NCI-H748 treated with DMSO at 0.1 percent for 48 hours (cell line): ENCODE measurements at places on chromosomes 1 and 21.
A peak's percentile ranks its signal among the peaks of the same experiment; 100 is the strongest.

- no peak for DNase-seq
Observed at GRCh38 chr21:34524646-34525601, 12.9 kb upstream of the KCNE1 start.

- DNase-seq, result no peak
Observed at GRCh38 chr1:220926146-220926545, 46.9 kb downstream of the HLX start.

DNA sequence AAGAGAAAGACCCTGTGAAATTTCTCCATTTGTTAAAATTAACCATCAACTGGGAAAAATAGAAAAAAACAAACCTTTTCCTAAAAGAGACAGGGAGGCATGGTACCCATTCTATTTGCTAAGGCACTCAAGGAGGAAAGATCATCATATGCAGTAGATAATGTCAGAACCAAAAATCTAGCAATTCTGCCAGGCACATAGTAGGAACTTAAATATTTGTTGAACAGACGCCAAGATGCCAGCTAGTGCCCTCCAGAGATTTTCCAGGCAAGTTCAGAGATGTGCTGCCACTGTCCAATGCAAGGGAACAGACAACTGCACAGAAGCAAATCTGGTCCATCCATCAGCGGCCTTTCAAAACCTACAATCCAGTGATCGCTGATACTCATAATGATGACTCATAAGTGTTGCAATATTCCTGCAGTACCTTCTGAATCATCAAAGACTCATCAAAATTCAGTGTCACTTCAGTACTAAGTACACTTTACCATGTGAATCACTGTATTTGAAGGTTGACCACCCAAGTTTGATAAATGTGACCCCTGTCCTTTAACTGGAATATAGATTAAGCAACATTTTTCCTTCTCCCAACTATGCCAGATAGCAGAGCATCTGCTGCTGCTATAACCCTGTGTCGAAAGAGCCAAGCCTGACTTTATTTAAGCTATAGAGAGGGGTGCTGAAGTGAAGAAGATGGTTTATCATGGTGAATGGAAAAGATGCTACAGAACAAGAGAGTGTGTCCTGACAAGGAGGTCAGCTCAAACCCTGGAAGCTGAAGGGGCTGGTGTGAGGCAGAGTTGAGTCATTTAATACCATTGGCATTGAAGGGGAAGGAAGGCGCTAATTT is 99.1 kb downstream of the MT1HL1 start:
- no peak for DNase-seq

GRCh38 chr1:3522564-3523265 is 68.2 kb downstream of the ARHGEF16 start:
- DNase-seq, result no peak

DNA sequence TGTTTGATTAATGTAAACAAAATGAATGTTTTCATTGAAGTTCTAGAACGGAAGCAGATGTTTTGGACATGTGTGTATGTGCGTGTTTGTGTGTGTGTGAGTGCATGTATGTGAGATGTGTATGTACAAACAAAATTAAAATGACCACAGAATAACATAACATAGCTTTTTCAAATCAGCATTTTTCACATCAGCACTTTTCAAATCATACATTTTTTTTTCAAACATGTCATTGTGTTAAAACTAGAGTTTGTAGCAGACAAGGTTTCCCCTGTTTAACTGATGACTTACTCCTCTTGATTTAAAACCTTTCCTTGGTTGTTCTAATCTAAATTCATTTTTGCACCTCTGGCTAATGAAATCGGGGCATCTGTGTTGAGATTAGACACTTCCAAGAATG is 35.6 kb upstream of the ZNHIT6 start:
- DNase-seq, result no peak

GRCh38 chr1:234612352-234613127 is 2.6 kb upstream of the IRF2BP2 start:
- DNase-seq, result peak; percentile 92

- DNase-seq, result no peak
Observed at GRCh38 chr1:111213412-111213811, 13.0 kb upstream of the DENND2D start.

GRCh38 chr1:201066986-201067385 is 43.5 kb upstream of the KIF21B start:
- DNase-seq, result no peak

GRCh38 chr1:62753031-62753965 is 30.6 kb upstream of the ATG4C start:
- no peak for DNase-seq

DNA sequence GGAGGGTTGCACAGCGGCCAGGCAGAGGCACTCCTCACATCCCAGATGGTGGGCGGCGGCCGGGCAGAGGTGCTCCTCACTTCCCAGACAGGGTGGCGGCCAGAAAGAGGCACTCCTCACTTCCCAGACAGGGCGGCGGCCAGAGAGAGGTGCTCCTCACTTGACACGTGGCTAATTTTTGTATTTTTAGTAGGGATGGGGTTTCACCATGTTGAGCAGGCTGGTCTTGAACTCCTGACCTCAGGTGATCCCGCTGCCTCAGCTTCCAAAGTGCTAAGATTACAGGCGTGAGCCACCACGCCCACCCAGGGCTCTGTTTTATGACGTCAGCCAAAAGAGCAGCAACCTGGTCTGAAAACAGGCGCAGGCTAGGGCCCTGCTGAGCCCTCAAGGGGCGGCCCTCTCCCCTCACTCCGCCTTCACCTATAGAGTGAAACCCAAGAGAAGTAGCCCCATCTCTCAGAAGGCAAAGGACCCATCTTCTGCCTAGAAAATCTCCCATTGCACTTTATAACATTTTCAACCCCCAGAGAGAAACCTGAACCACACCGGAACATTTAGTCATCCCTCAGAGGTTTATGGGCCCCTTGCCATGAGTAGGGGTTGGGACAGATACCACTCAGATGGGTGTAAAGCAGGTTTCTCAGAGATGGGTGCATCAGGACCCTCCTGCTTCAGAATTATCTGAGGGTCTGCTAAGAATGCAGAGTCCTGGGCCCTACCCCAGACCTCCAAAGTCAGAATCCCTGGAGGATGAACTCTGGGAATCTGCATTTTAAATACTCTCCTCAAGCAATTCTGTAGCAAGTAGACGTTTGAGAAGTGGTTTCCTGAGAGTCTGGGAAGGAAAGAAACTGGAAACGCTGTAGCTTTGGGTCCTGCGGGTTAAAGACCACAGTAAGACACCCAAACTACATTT is 40.8 kb downstream of the CDK18 start:
- no peak for DNase-seq

- DNase-seq, result no peak
Observed at GRCh38 chr1:219650880-219651279, 38.0 kb upstream of the ZC3H11B start.

DNA sequence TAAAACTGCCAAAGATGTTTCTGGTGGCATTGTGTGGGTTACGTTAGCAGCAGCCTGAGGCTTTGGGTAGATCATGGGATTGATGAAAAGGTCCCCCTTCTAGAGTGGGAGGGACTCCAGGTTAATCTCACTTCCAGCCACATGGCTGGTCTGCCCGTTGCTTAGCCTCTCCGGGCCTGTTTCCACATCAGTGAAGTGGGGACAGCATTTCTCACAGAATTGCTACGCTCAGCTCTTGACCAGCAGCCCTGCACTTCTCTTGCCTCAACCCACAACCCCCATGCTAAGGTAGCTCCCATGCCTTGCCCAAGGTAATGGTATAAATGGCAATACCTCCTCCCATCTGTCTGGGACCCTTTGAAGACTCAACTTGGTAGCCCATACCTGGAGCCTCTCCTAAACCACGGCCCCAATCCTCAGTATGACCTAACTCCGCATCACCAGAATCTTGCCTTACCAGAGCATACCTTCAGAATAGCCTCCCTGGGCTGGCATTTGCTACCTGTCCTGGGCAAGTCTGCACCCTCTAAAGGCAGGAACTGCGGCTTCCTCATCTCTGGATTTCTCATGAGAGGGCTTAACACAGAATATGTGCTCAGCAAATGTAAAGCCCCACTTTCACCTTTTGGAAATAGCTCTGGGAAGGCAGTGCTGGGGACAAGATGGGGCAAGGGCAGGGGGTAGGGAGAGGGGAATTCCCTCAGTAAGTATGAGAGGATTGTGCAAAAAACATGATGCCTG is 10.9 kb upstream of the GUCA2A start:
- DNase-seq, result no peak

- peak; percentile 25 for DNase-seq
Observed at GRCh38 chr1:67307251-67308060, at the start of gene IL12RB2. TSS of gene IL12RB2 (plus strand) at chr1:67307873. CDS start at chr1:67320369, 12,496 bp downstream.

- no peak for DNase-seq
Observed at GRCh38 chr1:114043054-114043453, 63.8 kb downstream of the OLFML3 start.

DNA sequence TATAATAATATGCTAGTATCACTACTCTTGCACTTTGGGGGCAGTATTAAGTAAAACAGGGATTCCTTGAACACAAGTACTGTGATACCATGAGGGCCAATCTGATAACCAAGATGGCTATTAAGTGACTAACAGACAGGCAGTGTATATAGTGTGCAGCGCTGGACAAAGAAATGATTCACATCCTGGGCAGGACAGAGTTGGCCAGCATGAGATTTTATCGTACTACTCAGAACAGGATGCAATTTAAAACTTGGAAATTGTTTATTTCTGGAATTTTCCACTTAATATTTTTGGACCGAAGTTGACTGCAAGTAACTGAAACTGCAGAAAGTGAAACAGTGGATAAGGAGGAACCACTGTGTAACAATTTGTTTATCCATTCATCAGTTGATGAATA is 74.6 kb downstream of the DNTTIP2 start:
- DNase-seq, result no peak
